ENCODE measurements at places on chromosomes 2 and 18.

DNA sequence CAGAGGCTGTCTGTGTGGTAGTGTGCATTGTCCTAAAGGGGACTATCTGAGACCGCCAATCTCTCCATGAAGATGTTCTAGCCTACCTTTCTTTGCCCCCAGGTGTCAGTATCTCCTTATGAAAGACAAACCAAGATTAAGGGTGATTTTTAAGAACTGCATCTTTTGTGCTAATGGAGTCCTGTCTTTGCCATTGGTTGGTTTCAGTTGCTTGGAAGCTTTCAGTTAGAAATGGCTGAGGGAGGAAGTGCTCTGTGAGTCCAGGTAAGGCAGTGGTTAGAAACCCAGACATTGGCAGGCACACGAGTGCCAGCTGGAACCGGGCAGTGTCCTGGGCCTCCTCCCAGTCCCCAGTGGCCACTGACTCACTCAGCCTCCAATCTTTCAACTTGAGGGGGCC, 111.3 kb downstream of the DOCK10 start:
- DNase-seq, result no peak

- no peak for DNase-seq
Measured at GRCh38 chr2:158701101-158701500, 94.0 kb upstream of the DAPL1 start.

- DNase-seq, result no peak
Measured at GRCh38 chr2:142840436-142840835, 37.0 kb upstream of the KYNU start.

DNA sequence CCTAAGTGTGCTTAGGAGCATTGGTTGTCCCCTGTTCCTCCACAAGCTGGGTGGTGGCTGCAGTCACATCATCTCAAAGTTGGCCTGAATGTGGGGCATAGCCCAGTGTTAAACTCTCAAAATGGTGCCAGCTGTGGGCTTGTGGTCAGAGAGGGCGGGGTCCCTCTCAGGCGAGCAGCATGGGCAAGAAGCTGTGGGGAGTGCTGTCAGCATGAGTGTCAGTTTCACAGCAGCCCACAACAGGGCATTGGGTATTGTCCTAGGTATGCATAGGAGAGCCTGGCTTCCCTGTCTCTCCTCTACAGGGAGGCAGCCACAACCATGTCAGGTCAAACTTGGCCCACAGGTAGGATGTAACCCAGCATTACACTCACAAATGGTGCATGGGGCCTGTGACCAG, 285.6 kb upstream of the THSD7B start:
- no peak for DNase-seq

DNA sequence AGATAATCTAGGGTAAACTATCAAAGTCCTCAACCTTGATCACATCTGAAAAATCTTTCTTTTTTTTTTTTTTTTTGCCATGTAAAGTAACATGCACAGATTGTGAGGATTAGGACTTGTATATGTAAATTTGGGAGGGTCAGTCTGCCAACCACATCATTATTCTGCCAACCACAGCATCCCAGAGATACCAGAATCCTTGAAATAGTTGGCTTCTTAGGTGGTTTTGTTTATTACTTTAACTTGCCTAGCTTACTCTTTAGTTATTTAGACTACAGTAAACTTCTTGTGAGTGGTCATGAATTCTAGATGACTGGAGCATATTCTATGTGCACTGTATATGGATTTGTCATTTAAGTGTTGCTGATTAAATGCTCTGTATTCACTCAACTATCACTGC, 242.1 kb upstream of the RBMS1 start:
- no peak for DNase-seq

DNA sequence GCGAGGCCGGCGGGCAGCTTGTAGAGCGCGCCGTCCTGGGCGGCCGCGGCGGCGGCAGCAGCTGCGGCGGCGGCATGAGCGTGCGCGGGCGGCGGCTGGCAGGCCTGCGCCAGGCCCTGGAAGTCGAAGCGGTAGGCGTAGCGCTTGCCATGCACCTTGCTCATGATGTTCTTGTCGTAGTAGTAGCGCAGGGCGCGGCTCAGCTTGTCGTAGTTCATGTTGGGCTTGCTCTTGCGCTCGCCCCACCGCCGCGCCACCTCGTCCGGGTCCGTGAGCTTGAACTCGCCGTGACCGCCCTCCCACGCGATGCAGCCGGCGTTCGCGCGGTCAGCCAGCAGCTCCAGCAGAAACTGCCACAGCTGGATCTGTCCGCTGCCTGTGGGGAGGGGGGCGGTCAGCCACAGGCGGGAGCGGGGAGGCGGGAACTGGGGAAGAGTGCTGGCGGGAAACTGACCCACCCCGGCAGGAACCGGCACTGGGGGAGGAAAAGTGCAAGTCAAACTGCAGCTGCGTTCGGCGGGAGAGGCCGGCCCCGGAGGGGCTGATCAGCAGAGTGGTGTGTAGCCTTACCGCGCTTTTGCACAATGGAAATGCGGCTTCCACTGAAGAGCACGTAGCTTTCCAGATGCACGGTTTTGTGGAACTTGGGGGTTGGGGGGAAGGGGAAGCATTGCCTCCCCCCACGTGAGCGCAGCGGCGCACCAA, 3.0 kb downstream of the FEV start:
- DNase-seq, result no peak

- no peak for DNase-seq
Measured at GRCh38 chr2:82330155-82330554, 2025.6 kb upstream of the LRRTM1 start.

DNA sequence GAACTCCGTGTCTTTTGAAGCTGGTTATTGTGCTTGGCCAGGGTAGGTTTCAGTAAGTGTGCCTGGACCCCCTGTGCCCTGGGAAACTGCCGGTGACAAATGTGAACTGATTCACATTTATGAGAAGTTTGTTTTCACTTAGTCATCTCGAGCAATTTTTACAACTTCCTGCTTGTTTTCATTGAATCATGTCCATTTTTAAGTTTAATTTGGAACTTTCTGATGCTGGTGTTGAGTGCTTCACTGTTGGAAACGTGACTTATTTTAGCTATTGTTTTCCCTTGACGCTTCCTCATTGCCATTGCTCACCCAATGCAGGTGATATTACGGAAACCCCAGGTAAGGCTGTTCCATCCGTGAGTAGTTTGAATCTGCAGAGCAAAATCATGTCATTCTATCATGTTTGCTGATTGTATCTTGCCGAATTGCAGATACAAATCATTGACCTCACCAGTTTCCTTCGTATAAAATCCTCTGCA, 97.2 kb downstream of the RTN4 start:
- no peak for DNase-seq

- no peak for DNase-seq
Measured at GRCh38 chr2:67579806-67580205, 182.7 kb downstream of the ETAA1 start.

GRCh38 chr2:39232141-39232540, 11.6 kb downstream of the CDKL4 start:
- DNase-seq, result no peak

GRCh38 chr18:63099848-63100629, 219.5 kb downstream of the BCL2 start:
- no peak for DNase-seq

DNA sequence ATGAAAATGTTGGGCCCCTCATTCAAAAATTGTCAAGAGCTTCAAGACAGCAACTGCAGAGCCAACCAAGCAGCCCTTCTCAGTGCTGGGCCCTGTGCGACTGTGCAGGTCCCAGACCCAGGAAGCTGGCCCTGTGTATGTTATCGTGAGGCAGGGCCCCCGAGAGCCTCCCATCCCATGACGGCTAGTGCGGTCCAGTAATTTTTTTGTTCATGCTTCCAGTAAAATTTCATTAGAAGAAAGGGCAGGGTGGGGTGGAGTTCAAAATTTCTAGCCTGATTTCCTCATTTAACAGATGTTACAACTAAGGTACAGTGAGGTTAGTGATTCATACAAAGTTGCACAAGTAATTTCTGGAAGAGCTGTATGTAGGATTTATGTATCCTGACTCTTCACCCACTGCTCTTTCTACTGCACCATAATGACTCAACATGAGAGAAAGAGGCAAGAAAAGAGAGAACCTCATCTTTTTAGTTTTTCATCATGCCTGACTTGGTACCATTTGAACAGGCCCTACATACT, 105.5 kb downstream of the ZEB2 start:
- DNase-seq, result no peak

DNA sequence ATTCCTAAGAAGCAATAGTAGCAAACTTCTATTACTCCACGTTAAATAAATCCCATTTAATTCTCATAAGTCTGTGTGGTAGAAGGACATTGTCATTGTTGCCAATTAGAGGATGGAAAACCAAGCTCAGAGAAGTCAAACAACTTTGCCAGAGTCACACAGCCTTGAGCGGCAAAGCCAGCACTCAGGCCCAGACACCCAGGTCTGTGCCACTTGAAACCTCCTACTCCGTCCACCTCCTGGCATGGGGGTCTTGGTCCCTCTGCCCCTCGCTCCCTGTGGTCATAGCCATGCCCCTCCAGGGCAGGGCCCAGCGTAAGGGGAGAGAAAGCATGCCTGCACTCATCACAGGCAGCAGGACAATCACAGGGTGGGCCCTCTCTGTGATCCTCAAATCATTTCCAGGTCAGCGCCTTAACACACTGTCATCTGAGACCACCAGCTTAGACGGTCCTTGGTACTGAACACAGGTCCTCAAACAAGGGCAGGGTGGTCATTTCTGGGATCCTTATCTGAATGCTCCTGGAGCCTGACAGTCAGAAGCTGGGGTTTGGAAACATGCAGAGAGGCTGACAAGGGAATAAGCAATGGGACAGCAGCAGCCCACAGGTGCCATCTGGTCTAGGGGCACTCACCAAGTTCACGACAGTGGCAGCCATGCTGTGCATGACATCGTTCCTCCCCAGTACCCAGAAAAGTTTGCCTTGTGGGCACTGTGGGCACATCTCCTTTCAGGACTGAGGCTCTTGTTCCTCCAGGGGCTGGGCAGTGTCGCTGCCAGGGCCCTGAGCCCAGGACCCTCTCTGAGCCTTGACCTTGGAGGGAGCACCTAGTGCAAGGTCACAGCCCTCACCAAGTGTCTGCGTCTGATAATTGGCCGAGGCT, 38.2 kb downstream of the FAM178B start:
- DNase-seq, result no peak

GRCh38 chr2:230447455-230448451, 31.8 kb downstream of the SP100 start:
- no peak for DNase-seq

DNA sequence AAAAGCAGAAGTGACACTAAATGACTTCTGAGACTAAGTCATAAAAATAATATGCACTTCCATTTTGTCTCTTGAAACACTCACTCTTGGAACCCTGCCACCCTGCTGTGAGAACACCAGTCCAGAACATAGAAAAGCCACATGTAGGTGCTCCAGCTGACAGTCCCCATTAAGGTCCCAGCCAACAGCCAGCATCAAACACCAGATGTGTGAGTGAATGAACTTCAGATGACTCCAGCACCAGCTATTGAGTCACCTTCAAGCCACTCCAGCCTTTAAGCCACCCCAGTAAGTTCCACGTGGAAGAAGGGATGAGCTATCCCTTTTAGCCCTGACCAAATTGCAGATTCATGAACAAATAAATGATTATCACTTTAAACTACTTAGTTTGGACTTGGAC, 31.5 kb upstream of the LGALSL start:
- no peak for DNase-seq

GRCh38 chr2:113169586-113169985, 4.2 kb upstream of the PSD4 start:
- no peak for DNase-seq

- no peak for DNase-seq
Measured at GRCh38 chr2:215664847-215665525, 229.1 kb upstream of the FN1 start.

DNA sequence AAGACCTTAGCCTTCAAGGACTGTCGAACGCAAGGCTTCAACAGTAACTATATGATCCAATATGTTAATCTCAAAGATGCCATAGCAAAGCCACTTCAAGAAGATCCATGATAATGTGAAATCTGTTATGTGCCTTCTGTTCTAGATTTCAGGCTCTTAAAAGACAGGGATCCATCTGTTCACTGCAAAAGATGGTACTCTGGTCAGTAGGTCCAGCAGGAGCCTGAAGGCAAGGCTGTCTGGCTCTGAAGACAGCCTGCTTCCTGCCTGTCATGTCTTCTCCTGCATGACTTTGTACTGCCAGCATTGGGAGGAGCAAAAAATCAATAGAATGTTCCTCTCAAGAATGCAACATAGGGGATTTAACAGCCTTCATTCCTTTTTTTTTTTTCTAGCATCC, 270.8 kb upstream of the PARD3B start:
- no peak for DNase-seq

DNA sequence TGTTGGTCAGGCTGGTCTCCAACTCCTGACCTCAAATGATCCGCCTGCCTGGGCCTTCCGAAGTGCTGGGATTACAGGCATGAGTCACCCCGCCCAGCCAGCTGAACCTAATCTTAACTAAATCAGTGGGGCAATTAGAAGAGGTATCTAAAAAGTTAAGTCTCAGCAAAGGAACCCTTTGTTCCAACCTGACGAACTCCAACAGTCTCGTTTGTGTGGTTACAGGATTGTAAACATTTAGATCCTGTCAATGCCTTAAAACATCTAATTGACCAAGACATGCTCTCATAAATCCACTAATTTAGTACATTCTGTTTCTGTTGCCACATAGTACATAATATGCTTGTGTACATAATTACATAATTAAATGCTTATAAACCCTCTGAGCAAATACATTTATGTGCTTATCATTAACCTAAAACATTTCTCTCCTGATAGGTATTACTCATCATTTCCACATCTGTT, 31.1 kb upstream of the STK39 start:
- no peak for DNase-seq

GRCh38 chr2:54918647-54919280, 131.5 kb downstream of the RTN4 start:
- no peak for DNase-seq

DNA sequence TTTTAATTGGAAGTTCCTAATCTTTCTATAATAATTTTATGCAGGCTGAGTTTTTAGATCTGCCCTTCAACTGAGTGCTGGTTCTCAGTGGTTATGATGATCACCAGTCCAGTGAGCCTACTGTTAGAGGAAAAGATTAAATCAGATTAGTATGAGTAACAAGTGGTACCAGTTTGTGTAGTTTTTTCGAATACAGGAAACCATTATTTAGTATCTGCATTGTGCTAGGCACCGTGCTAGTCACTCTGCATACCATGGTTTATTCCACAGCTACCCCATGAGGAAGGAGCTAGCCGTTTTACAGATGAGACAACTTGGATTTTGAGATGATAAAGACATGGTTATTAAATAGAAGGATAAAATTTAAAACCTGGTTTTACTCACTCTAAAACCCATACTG, 6.1 kb downstream of the PSMD1 start:
- DNase-seq, result no peak

- DNase-seq, result no peak
Measured at GRCh38 chr2:50749216-50749615, 282.7 kb downstream of the NRXN1 start.

All from stimulated activated CD8-positive, alpha-beta memory T cell treated with anti-CD3 and anti-CD28 coated beads, Interleukin-15, amount 100 ng/mL, for 24 hours (primary cell).